ENCODE measurements at places on chromosomes 5 and 9.

GRCh38 chr5:78335976-78336375, 24.4 kb upstream of the SCAMP1 start:
- no peak for DNase-seq

- DNase-seq, result no peak
These were observed 32.6 kb downstream of the TTC39B start for GRCh38 chr9:15274425-15274824.

GRCh38 chr9:90836411-90837080, 34.9 kb downstream of the SYK start:
- DNase-seq, result no peak

DNA sequence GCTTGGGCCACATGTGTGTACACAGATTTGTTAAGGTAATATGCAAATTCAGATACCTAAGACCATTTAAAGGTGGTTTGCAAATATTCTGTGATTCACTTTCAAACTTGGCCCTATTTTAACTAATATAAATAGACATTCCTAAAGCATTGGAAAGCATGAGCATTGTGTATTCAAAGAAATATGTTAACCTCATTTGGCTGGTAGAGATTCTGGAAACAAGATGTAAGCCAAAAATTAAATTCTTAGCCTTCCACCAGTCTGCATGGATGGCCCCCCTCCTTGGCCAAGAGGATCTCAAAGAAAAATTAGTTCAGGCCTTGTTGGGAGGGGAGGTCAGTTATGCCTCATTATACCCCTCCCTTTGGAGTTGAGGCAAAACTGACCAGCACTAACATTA, 38.7 kb upstream of the C6 start:
- DNase-seq, result no peak

DNA sequence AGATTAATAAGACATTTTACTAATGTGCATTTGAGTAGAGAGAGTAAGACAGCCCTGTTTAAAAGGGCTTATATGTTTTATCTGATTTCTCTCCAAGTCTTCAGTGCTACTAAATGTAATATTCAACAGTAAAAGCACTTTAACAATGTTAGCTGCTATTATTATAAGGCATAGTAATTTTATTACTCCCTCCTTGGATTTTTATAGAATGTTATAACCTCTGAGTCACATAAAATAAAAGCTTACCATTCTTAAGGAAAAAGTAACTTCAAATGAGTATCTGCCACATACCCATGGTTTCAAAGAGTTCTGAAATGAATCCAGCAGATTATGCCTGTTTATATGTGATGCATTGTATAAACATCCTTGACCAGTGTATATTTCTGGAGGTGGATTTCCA, 19.0 kb downstream of the SPDL1 start:
- DNase-seq, result no peak

GRCh38 chr5:1266791-1267190, 28.1 kb downstream of the TERT start:
- no peak for DNase-seq

DNA sequence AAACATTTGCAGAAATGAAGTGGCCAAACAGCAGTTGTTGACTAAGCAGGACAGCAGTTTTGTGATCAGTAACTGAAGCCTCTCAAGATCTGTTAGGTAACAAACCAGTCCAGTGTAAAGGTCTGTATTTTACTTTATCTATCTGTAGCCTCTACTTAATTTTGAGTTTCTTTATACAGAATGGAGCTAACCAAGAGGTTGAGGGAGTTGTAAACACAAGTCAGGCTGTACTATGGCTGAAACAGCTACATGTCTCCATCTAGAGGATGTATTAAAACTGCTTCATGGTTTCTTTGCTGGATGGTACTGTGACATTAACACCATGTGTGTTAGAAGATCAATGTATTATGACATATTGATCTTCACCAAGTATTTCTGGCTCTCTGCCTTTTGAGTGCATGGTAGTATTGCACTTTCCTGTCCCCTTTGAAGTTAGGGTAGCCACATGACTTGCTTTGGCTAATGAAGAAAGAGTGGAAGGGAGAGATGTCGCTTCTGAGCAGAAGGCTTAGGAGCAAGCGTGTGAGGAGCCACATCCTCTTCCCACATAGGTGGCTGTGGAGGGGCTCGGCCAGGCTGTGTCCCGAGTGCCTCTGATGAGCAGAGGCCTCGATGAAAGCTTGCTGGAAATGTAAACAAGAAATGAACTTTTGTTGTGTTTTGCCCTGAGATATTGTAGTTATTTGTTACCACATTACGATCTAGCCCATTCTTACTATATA, 105.6 kb upstream of the PCA3 start:
- DNase-seq, result no peak

GRCh38 chr5:55055183-55055582, 31.1 kb downstream of the GZMK start:
- DNase-seq, result no peak

- DNase-seq, result no peak
These were observed 49.9 kb upstream of the SHB start for GRCh38 chr9:38118862-38119438.

GRCh38 chr9:119793218-119793617, 424.0 kb upstream of the BRINP1 start:
- DNase-seq, result no peak

DNA sequence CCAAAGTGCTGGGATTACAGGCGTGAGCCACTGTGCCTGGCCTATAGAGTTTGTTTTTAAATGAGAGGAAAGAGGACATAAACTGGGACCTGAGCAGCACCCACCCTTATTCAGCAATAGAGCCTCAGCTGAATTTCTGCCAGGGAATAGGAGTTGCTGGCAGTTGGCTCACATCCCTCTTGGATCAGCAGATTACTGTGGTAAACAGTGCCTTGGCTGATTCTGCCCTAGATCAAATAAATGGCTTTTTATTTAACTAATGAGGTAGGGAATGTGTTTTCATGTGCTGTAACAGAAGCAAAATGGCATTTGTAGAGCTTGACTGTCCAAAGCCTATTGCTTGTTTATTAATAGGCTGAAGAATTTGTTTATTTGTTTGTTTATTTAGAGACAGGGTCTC, 2.1 kb downstream of the ARHGEF37 start:
- DNase-seq, result peak; percentile 38

- no peak for DNase-seq
These were observed 76.1 kb downstream of the FNIP1 start for GRCh38 chr5:131720714-131721113.

DNA sequence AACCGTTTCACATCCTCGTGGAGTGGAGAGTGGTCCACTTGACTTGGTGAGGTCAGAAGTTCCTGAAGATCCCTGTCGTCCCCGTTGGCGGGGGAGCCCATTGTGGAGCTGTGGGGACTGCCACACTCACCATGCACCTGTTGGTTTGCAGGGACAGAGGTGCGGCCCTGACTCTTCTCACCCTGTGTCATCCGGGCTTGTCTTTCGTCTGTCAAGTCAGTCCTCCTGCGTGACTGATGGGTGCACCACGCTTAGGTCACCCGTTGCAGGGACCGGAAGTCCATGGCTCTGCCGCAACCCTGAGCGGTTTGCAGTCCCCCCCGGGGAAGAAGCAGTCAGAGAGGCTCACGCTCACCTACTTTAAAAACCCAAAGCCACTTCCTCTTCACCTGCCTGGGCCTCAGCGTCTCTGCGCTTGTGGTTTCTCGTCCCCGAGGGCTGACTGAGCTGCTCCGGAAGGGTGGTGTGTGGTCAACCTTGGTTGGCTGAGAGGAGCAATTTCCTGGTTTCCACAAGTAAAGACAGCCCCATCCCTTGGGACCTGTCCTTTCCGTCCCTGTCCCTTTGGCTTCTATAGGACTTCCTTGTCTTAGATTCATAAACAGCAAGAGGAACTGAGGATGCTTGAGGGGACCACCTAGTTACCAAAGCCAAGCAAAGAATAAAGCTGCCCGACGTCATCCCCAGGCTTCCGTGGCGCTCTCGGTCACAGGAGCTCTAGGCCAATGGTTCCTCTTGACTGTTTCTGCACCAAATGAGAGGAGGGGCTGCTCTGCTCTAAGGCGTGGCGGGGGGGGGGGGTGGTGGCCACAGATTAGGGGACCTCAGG, 53.2 kb downstream of the USP20 start:
- DNase-seq, result no peak

GRCh38 chr9:98532574-98532973, 176.2 kb downstream of the GABBR2 start:
- DNase-seq, result no peak

DNA sequence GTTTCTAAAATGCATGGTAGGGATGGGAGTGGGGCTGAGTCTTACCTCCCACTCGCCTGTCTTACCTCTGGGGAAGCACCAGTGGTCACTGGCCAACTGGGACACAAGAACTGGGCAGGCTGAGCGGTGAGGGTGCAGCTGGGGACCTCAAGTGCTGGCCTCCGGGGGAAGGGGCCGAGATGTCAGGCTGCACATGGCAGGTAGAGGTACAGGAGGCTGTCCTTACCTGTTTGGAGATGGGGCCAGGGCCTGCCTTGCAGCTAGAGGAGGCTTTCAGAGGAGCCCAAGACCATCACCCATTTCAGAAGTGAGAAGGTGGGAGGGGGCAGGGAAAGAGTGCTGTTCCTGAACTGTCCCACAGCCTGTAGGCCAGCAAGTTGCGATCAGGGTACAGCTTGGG, 14.2 kb downstream of the PSAT1 start:
- no peak for DNase-seq

GRCh38 chr5:167155387-167156005, 1135.9 kb upstream of the WWC1 start:
- DNase-seq, result no peak

DNA sequence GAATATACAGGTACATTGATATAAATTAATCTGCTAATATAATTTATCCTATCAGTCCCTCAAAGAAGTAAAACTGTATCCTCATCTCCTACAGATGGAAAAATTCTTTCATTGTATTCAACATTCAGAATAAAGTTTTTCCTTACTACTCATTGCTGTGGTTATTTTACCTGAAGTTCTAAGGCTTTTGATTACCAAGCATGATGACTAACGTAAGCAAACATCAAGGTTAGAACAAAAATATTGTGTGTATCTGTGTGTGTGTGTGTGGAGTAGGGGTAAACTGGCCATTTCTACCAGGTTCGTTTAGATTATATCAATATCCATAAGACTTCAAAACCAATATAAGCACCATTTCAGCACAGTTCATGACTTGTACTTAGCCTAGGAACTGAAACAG, 560.7 kb upstream of the TRPC7 start:
- no peak for DNase-seq

DNA sequence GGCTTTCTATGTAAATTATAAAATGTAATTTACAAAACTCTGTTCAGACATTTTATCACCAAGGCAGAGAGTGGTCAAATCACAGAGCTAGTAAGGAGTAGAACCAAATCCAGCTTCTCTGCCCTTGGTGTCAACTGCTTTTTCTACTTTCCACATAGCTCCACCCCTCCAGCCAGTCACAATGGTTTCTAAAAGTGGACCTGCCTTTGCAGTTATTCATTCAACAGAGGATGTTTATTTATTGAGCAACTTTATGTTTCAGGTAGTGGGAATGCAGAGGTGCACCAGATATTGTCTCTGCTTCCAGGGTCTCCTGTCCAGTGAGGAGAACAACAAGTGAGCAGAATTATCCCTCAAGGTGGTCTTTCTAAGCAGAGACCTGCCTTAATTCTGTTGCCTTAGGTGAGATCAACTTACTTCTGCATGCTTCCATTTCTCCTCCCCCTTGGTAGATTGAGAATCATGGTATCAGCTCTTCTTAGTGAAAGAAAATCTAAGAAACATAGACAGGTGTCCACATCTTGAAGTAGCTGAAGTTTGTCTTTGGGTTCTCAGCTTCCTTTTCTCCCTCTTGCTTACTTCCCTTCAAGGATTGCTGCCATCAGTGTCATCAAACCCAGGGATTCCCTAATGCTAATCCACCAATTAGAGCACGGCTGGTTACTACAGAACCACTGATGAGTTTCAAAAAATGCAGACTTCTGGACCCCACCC, 17.2 kb upstream of the PDCD1LG2 start:
- DNase-seq, result no peak

- DNase-seq, result no peak
These were observed 13.9 kb downstream of the REXO4 start for GRCh38 chr9:133403766-133404453.

GRCh38 chr5:124045412-124045811, 533.4 kb downstream of the CSNK1G3 start:
- DNase-seq, result no peak

- no peak for DNase-seq
These were observed 54.3 kb downstream of the NR6A1 start for GRCh38 chr9:124716808-124717207.

DNA sequence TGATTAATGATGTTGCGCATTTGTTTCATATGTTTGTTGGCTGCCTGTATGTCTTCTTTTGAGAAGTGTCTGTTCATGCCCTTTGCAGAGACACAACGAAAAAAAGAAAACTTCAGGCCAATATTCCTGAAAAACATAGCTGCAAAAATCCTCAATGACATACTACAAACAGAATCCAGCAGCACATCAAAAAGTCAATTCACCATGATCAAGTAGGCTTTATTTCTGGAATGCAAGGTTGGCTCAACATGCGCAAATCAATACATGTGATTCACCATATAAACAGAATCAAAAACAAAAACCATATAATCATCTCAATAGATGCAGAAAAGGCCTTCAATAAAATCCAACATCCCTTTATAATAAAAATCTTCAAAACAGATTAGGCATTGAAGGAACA, 1.9 kb upstream of the ANKS6 start:
- DNase-seq, result no peak

DNA sequence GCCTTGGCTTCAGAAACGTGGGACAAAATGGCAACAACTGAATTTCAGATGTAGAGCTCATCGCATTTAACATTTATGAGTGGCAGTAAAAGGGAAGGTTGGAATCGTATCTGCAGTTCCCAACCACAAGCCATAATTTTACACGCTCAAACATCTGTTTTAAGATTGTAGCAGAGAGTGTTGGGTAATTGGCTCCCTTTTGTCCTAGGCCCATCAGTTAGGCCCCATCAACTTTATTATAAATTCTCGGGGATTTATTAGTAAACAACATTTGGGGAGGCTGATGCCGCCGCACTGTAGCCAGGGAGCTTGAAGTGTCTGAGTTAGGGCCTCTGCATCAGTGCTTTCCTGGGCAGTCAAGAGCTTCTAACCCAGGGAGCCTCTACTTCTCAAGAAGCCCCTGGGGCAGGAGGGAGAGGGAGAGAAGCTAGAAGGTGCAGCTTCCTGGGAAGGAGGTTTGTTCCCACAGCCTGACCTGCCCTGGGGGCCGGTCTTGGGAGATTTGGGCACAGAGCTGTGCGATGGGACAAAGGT, 66.2 kb downstream of the HSPA4 start:
- no peak for DNase-seq

DNA sequence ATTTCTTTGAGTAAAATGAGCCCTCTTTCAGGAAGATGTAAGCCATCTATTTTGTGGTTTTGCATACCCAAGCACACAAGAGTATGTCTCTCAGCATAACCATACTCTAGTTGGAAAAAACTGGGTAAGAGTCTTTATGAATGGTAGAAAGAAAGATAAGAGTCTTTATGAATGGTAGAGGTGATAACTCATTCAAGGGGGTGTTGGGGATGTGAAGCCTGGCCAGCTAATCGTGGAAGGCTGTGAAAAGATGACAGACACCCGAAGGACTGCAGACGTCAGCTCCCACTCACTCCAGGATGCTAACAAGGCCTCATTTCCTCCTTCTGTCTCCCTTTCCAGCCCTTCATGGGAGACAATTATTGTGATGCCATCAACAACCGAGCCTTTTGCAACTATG, 228.5 kb downstream of the PAPPA start:
- no peak for DNase-seq

GRCh38 chr5:27402828-27403227, 364.4 kb upstream of the CDH9 start:
- no peak for DNase-seq

GRCh38 chr5:77101298-77101697, 14.2 kb upstream of the ZBED3 start:
- DNase-seq, result peak; percentile 53

Data from uterus (tissue), 4 donors.